ENCODE measurements at places on chromosomes 6 and 20.

DNA sequence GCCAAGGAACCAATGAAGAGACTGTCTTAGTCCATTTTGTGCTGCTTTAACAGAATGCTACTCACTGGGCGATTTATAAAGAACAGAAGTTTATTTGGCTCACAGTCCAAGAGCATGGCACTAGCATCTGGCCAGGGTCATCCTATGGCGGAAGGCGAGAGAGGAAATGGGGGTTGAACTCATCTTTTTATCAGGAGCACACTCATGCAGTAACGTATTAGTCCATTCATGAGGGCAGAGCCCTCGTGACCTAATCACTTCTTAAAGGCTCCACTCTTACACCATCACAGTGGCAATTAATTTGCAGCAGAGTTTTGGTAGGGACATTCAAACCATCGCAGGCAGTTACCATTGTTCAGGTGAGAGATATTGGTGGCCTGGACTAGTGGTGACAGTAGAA lies 8.5 kb downstream of the ARFGEF2 start:
- no peak for DNase-seq

DNA sequence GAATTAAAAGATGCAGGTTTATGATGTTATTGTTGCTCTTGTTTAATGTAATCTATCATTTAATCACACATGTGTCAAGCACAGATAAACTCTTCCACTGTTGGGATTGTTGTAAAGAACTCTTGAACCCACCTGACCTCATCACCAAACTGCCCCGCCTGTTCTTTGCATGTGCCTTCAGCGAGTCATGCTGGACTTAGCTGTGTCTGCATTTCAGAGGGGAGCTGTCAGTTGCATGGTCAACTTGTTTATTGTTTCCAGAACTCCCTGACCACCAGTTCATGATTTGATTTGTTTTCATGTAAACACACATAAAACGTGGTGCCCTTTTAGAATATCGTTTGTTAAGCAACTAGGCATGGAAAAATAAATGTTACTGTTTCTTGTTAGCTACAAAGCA lies 93.6 kb downstream of the KHDC1L start:
- DNase-seq, result no peak

GRCh38 chr6:137805622-137806021 lies 61.4 kb upstream of the TNFAIP3 start:
- DNase-seq, result no peak

DNA sequence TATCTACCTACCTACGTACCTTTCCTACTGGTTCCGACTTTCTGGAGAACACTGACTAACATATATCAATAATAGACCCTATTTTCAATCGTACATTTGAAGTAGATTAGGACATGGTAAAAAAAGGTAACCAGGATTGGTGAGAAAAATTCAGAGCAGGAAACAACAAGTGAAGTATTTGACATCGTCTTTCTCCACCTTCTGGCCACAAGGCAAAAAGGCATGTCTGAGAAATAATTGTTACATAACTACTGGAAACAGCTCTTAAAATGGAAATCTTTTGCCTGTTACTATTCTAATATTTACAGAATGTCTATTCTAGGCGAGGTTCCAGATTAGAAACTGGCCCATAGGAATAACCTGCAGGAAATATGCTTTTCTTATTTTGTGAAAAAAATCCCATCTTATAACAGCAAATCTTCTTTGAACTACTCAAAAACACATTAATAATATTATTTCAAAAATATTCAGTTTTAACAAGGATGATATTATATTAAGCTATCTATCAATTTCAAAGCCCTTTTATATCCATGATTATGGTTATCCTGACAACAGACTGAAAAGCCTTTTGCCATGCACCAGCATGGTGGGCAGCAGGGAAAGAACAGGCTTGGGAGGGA lies 80.8 kb downstream of the RCAN2 start:
- DNase-seq, result no peak

- no peak for DNase-seq
Measured at GRCh38 chr6:75150685-75151412, 55.0 kb downstream of the COL12A1 start.

DNA sequence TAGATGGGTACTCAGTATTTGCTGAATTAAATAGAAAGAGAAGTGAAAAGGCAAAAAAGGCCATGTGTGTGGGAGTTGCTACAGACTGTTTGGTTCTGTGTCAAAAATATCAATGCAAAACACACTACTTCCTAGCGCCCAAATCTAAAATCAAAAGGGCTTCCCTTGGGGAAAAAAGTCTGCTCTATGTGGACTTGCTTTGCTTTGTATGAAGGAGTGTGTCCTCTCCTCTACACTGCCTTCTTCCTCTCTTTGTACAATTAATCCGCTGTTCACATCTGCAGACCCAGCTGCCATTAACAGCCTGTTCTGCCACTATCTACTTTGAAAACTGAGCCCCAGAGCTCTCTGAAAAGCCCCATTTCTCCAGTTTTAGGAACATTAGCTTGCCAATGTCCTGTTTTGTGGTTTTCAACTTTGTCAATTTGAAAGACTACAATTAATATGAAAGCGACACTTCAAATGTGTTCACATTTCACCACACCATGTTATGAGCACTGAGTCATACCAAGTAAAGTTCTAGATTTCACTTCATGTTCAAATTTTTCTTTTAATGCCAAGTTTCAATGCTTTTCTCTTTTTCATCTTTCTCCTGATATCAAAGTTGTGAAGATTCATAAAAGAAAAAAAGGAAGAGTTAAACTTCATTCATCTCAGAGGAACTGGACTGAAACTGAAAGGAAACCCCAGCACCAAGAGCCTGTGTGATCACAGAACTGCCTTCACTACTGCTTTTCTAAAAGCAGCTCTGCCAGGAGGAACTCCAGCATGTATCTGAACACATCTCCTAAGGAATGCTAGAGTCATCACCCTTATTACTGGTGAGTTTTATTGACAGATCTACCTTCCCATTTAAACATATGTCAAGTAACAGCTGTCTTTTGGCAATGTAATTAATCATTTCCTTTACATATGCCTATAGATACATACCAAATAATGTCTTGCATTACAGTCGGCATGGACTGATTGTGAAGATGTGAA lies 102.6 kb downstream of the KIF13A start:
- DNase-seq, result no peak

GRCh38 chr6:2843138-2843740 lies 1.6 kb upstream of the SERPINB1 start:
- DNase-seq, result no peak

GRCh38 chr20:3471397-3472021 lies 691 bp downstream of the ATRN start:
- DNase-seq, result no peak

DNA sequence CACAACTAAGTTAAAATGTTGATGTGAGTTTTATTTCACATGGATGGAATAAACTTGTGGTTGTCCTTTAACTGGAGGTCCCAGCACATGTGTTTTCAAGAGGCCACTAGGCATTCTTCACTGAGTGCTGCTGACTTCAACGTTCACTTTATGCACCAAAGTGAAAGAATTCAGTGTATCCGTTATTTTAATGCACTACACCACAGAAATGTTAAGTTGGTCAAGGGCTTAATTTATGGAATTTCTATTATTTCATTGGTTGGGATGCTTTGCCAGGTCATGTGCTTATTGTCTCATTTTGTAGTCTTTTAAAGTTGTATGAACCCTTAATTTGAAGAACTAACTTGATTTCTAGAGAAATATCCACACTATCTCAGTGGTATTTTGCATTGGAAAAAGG lies 106.4 kb downstream of the PPP1R14C start:
- no peak for DNase-seq

DNA sequence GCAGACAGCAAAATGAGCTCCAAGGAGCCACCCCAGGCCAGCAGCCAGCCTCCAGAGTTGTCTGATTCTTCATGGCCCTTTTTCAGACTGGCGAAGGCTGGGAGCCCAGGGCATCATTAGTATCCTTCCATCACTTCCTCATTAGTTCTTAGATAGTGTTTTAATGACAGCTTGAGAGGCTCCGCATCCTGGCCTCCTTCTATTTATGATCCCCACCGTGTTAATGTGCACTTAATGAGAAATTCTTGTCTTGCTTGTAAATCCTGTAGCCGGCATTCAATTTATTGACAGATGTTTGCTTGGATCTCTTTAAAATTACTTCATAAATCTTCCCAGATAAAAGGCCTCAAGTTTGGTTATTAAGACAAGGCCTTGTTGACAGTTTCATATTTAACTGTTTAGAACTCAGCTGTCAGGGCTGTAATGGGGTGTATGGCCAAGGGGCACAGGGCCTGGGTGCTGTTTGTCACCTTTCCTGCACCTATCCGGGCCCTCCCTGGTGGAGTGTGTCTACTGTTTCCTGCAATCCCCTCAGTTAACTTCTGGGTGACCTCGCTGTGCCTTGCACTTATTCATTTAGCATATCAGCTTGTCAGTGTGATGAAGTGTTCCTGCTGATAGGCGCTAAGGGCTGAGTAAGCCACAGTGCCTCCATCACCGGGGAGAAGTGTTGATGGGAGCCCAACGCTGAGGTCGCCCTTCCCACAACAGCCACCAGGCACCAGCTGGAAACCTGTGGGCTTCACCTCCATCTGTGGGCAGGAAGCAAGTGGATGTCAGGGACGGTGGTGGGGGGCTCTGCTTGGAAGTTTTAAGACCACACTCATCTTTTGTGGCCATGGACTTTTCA lies 169.3 kb downstream of the TSHZ2 start:
- DNase-seq, result no peak

DNA sequence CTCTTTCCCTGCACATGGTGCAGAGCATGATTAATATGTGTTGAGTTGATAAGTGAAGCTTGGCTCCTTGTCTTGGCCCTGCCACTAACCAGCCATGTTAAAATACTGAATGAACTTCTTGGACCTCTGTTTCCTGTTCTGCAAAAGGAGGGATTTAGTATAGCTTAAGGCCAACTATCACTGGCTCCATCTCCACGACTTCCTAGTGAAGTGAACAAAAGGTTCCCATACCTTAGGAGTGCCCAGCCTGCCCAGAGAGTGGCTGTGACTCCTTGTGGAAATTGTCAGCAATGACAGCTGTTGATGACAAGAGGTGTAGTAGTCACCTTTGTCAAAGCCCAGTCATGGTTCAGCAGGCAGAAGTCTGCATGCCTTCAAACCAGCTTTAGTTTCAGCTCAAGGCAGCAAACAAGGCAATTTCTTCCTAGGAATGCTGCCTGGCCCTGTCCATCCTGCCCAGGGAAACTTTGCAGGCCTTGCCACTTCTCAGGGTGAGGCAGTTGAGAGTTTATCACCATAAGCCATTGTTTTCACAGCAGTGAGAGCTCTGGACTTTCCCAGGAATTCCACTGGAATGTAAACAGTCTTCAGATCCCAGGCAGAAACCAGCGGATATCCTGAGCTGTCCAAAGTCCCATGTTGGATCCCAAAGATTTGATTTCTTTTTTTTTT lies 169.7 kb upstream of the TNFAIP3 start:
- DNase-seq, result no peak

- DNase-seq, result no peak
Measured at GRCh38 chr6:62492192-62492822, 206.3 kb upstream of the KHDRBS2 start.

GRCh38 chr6:70110126-70111022 lies 192.5 kb downstream of the COL9A1 start:
- DNase-seq, result no peak

DNA sequence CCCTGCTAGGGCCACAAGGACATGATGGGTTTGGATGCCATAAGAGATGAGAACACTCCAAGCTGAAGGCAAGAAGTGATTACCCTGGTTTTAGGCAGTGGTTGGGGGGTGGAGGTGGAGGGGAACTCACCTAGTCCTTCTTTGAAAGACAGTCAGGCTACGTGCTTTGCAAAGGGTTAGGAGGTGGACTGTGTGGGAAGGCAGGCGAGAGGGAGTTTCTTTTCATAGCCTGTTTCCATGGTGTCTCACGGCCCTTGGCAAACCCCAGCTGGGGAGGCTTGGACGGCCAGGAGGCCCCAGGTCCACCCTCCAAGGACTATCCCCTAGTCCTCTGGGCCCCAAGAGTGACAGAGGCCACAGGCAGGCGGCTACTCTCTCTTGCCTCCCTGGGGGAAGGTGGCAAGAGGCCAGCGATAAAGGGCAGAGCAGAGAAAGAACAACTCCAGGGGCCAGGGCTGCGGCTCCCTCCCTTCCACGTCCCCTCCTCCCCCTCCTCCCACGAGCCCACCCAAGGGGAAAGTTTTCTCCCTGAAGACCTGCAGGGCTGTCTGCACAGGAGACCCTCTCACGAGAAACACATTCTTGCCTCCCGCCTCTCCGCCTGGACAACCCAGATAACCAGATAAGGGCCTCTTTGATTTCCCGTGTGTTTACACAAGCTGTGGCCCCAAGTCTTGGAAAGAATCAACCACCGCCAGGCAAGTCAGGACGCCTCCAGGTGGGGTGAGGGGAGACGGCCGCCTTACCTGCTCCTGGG lies 74.4 kb downstream of the NOL4L start:
- no peak for DNase-seq

DNA sequence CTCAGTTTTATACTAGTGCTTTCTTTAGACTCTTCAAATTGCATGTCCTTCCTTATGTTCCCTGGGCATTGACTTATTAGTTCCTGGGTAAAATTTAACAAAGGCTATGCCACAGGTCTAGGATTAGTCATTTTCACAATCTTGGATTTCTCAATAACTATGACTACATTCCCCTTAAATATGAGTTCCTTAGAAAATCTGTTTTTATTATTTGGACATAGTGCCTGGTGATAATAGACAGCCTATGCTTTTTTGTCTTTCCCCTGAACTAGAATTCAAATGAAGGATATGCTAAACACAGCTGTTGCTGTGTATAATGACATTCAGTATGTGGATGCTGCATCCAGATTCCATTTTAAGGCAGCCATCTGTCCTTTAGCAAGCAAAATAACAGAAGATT lies 1252.8 kb upstream of the GJE1 start:
- DNase-seq, result no peak

DNA sequence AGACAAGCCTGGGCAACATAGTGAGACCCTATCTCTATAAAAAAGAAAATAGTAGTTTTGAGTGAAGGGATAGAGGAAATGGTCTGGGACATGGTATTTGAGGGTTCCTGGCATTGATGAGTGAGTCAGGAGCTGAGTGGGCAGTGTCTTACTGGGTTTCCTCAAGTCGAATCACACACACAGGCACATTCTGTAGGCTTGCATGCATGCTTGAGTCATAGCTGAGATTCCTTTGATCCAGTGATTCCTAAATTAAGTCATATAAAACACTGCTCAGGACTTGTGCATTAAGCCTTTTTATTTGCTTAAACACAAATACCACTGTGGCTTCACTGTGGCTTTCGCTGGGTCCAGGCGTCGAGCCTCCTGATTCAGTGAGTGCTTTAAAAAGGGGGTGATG lies 71.8 kb upstream of the TMEM181 start:
- no peak for DNase-seq

DNA sequence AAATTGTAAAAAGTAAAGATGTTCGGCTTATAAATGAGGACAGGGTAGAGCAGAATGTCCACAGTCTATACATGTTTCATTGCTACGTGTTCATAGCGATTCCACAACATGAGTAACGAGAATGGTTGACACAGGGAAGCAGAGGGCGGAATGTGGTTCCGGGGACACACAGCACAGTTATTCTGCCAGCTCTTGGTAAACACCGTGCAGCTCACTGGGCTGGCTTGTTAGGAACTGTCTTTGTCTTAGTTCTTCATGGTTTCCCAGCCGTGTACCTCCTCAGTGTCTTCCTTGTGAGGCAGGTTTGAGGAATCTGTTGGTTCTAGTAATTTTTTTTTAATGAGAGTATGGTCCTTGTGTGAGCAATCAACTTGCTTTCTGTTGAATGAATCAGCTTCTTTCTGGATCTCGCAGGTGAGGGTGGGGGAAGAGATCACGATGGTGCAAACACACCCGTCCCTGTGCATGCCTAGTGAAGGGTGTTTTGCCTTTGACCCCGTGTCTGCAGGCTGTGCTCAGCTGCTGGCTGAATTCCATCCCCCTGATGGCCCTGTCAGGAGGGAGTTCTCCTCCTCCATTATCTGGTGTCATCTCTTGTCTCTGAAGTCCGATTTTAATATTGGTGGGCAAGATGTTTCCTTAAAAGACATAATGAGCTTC lies 168.2 kb downstream of the SMOC2 start:
- no peak for DNase-seq

GRCh38 chr6:34938268-34938667 lies 49.2 kb downstream of the ANKS1A start:
- no peak for DNase-seq

Measured in activated T-helper 1 cell treated with anti-CD3 and anti-CD28 coated beads, Interleukin-12 subunit alpha, Interleukin-12 subunit beta, Interleukin-2, Interleukin-4 antibody, amounts not matched to agents 30 ng/mL and 10 ng/mL and 1 ng/mL, durations not matched to agents 14 hours and 24 hours and 36 hours (primary cell).